ENCODE measurements at places on chromosomes 1 and 21. TPM values are rescaled to one million over a fixed set of nuclear protein-coding genes. Genes with fewer than 3 reads are reported as not detected.

GRCh38 chr1:152546704-152547103, 19.9 kb downstream of the LCE3E start:
- no peak for DNase-seq

FMOD gene
- total RNA-seq: 140 TPM

DNA sequence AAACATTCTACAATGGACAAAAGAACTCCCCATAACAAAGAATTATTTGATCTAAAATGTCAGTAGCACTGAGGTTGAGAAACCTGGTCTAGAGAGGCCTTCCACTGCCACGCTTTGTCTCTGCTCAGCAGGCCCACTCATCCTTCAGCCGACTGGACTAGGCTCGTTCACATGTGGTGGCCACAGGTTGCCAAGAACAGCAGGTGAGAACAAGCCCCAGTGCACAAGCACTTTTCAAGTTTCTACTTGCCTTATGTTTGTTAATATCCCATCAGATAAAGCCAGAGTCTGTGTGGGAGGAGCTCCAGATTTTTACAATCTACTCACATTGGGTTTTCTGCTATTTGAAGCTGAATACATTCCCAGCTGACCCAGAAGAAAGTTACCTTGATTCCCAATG, 9.1 kb upstream of the EFHD2 start:
- no peak for DNase-seq

DNA sequence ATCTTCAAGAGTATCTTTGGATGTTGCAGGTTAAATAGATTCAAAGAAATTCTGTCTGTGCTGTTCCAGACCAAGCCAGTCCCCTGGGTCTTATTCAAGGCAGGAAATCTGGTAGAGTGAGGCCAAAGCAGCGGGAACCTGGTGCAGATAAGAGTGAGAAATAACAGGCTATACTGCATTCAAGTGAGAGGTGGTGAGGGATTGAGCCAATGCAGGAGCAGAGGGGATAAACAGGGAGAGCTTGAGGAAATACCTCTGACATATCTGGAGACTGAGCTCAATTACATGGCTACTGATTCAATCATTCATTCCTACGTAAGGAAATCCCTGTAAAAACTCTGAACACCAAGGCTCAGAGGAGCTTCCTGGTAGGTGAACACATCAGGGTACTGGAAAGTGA, 17.2 kb upstream of the PSMA5 start:
- no peak for DNase-seq

GRCh38 chr1:8941906-8942305, 3.8 kb upstream of the CA6 start:
- no peak for DNase-seq

- DNase-seq: no peak
Measured at GRCh38 chr1:38586993-38587646, 272.5 kb downstream of the RRAGC start.

DNA sequence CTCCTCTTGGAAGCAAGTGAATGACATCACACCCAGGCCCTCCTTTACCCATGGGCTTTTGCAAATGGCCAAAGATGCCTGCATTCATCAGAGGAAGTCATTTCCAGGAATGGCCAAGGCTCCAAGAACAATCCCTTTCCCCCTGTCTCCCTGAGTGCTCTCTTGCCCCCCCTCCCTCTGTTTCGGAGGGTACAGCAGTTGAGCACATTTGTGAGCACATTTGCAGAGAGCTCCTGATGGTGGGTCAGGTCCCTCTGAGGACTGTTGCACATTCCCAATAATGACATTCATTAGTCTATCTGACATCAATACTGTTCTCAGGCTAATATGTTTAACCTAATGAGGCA, 113.4 kb downstream of the MATN1 start:
- DNase-seq: no peak

LCE1A gene
- not detected for total RNA-seq

S100A8 gene
- 286 TPM for total RNA-seq

LRRC53 gene
- 0.06 TPM for total RNA-seq

GRCh38 chr1:68268896-68269483, 36.7 kb upstream of the WLS start:
- DNase-seq: no peak

DNA sequence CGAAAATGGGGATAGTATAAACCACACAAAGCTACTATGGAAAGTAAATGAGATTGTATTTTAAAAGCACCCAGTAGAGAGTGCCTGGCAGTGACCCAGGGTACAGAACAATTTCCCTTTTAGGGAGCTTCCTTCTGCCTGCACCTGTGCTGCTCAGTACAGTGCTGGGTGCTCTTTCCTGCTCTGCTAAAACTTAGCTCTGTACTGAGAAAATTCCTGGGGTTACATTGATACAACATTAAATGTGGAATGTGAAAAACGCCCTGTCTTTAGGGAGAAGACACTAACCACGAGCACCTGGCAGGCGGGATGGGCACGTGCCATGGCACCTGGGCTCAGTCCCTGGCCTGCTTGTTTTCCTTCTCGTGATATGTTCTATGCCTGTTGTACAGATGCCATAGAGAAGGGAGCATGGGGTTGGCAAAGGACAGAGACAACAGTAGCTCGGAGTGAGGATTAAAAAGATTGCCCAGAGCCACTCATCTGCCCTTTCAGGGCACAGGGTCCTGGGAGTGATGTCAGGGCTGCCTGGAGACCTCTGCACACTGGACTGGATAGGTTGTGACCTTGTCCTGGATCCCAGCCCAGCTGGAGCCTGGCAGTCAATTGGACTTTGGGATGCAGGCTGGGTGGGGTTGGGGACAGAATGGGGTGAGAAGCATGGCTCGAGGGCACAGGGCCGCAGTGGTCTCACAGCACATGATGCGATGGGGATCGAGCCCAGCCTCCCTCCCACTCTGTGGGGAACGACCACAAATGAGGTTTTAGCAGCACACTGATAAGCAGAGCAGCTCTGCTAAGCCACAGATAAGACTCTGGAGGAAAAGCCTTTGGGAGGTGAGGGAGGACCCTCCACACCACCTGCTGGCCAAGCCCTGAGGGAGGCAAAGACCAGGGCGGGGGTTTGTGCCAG, 4.2 kb downstream of the SPATA46 start:
- DNase-seq: no peak

CASQ2 gene
- total RNA-seq: 3.1 TPM

All from spinal cord (tissue), 10 donors.